Bronchial epithelial cell (primary cell): ENCODE measurements at places on chromosomes 1 and 21. TPM values are rescaled to one million over a fixed set of nuclear protein-coding genes. Genes with fewer than 3 reads are reported as not detected.

- no peak for DNase-seq
Observed at GRCh38 chr1:245591346-245592188, 436.8 kb downstream of the KIF26B start.

- DNase-seq, result no peak
Observed at GRCh38 chr1:169793730-169794129, 977 bp downstream of the METTL18 start.

DNA sequence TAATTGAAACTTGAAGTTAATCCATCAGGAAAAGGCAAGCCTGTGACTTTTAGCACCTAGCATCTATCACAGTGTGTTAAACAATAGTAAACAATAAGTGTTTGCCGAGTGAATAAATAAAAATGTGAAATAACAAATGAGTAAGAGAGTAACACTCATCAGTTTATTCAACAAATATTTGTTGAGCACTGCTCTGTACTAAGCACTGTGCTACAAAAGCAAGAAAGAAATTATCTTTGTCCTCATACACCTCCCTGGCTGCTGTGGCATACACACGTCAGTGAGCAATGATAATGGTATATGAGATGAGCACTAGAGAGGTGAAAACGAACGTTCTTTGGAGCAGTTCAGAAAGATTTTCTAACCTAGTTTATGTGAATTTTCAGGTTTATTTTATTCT lies 295.0 kb upstream of the LRRC7 start:
- no peak for DNase-seq

- DNase-seq, result no peak
Observed at GRCh38 chr1:27602462-27603308, 1.3 kb downstream of the AHDC1 start.

- DNase-seq, result no peak
Observed at GRCh38 chr1:163701783-163702374, 380.1 kb downstream of the NUF2 start.

GRCh38 chr1:186154651-186155050 lies 220.4 kb downstream of the TPR start:
- DNase-seq, result no peak

- no peak for DNase-seq
Observed at GRCh38 chr1:166876540-166876838, 425 bp upstream of the TADA1 start.

DNA sequence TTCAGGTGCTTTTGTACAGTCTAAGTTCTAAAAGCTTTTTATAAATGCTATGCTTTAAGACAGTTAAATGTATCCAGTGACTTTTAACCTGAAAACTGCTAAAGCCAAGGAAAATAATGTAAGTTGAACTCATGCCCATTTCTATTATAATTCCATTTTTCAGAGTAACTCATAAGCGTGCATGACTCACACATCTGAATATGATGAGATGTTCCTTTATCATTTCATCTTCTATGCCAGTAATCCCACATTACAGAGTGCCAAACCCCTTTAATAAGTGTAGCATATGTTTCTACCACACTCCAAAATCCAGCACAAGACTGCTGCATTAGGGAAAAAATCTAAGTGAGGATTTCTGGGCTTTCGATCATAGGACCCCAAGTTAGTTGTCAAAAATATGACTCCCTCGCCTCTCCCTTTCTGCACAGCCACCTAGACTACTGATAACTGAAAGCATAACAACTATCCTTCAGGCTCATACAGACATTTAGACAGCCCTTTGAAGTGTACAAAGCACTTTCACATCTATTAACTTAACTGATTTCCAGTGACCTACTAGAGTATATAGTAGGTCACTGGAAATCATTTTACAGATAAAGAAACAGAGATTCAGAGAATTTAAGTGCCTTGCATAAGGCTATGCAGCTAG lies 45.3 kb downstream of the JAK1 start:
- peak; percentile 48 for DNase-seq

- DNase-seq, result peak; percentile 15
Observed at GRCh38 chr21:17467829-17468228, 45.0 kb upstream of the CXADR start.

- DNase-seq, result no peak
Observed at GRCh38 chr1:29687166-29687565, 450.8 kb downstream of the PTPRU start.

DNA sequence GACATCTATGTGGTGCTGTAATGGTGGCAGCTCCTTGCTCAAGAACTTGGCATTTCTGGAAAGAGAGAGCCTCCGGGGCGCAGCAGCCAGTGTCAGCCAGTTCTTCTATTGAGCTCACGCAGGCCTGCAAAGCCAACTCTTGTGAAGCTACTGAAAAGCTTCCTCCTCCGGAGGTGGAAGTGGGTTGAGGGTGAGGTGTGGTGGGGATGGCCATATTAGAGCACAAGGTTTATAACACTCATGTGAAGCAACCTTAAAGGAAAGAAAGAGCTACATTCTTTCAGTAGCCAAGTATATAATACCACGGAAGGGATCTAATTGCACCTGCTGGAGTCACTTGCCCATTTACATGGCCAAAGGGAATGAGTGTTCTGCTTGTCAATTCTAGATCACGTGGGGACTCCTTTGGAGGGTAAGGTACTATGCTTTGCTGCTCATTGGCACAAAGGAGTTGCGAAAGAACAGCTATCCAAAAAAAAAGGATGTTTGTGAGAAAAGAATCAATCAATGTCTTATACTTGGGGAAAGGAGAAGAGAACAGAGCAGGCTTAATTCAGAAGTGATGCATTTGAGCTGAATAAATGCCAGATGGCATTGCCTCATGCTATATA lies 18.3 kb upstream of the MAP10 start:
- no peak for DNase-seq

- no peak for DNase-seq
Observed at GRCh38 chr1:48776393-48777218, at the start of gene BEND5. TSS of gene BEND5 (minus strand) at chr1:48776891. CDS start at chr1:48776831, 60 bp downstream.

- DNase-seq, result no peak
Observed at GRCh38 chr1:95339377-95339776, 105.4 kb downstream of the RWDD3 start.

DNA sequence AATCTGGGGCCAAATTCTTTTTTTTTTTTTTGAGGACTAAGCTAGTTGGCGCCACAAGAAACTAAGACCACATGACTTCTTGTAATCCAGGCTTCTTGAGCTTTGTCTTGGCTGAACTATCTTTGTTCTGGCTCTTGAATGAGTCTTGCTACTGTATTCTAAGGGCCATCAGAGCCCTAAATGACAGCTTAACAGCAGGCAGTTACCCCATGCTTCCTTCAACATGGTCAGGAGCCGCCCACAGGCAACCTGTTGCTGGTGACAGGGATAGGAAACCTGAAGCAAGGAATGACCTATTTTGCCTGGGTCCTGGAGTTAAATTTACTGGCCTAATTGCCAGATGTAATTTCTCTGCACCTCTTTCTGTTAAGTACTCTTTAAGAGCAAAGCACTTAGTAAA lies 188.2 kb upstream of the PLXNA2 start:
- no peak for DNase-seq

DNA sequence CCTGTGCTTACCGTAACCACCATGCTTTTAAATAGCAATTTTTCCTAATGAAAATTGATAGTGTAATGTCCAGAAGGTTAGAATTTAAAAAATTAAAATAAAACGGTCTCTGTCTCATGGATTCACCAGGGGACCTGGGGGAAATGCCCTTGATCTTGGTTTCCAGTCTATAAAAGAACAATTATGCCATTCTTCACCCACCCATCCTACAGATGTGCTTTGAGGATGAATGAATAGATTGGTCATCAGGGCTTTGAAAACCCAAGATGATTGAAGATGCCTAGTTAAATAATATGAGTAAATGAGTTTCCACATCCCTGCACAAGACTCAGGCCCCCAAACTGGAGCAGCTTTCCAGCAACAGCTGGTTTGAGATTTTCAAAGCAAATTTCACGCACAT lies 38.7 kb downstream of the CNN3 start:
- no peak for DNase-seq

- no peak for DNase-seq
Observed at GRCh38 chr21:45607909-45608295, 35.6 kb upstream of the PCBP3 start.

DNA sequence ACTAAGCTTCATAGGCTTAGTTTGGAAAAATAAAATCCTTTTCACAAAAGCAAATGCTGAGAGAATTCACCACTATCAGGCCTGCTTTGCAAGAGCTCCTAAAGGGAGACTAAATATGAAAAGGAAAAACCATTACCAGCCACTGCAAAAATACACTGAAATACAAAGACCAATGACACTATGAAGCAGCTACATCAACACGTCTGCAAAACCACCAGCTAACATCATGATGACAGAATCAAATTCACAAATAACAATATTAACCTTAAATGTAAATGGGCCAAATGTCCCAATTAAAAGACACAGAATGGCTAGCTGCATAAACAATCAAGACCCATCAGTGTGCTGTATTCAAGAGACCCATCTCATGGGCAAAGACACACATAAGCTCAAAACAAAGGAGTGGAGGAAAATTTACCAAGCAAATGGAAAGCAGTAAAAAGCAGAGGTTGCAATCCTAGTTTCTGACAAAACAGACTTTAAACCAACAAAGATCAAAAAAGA lies 28.8 kb downstream of the AKT3 start:
- DNase-seq, result no peak

- DNase-seq, result peak; percentile 53
Observed at GRCh38 chr1:209634005-209634737, 18.1 kb downstream of the LAMB3 start.

DNA sequence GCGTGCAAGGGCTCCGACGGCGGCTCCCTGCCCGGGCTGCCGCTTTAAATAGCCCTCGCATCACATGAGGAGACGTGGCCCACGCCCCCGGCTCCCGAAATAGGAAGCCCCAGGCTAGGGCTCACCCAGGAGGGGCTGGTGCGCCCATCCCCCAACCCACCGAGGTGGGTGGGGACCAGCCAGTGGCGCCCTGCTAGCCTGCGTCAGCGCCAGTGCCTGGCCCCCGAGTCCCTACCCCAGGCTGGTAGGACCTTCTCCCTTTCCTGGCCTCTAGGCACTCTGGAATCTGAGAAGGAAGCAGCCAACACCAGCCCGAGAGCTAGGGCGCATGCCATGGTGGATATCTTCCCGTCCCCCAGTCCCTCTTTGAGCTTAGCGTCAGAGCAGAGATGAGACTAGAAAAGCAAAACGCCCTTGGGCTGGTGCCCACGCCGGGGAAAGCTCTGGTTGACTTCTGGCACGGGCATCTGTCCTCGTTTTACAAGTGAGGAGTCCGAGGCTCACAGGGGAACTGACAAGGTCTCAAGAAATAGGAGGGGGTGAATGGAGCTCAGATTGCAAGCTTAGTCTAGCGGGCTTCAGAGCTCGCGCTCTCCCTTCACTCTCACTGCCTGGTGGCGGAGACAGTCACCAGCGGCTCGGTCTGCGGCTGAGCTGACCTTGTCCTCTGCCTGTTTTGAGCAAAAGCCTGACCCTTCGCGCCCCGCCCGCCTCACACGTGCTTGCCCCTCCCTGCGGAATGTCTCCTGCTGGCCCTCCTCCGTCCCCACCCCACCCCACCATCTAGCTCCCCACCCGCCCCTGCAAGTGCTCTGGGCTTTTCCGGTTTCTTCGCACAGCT lies at the start of gene FABP3:
TSS of gene FABP3 (minus strand) at position 21 of the 841 bp plus-strand sequence. CDS start 62 bp downstream, outside the sequence.
- DNase-seq, result peak; percentile 11

The SLAMF8 gene
- not detected in 2 replicates for total RNA-seq

The BMP8B gene
- total RNA-seq, result 0.90 and 1.3 TPM in 2 replicates

The BEST4 gene
- 0.13 TPM in 1 of 2 replicates, not detected in the other for total RNA-seq

The MTARC2 gene
- total RNA-seq, result 1.7 and 2.6 TPM in 2 replicates

The COPA gene
- total RNA-seq, result 134 and 136 TPM in 2 replicates

The SH2D5 gene
- total RNA-seq, result 32.6 and 55.3 TPM in 2 replicates

The ALX3 gene
- total RNA-seq, result not detected in 2 replicates

The SLFNL1 gene
- under 0.01 and 0.26 TPM in 2 replicates for total RNA-seq

The PCAT6 gene
- 0.51 TPM in 1 of 2 replicates, not detected in the other for total RNA-seq
